ENCODE measurements at places on chromosomes 13 and 19. TPM values are rescaled to one million over a fixed set of nuclear protein-coding genes. Genes with fewer than 3 reads are reported as not detected.

Gene CALM3
- polyA plus RNA-seq, result 115 TPM

Gene ZNF99
- 0.01 TPM for polyA plus RNA-seq

Gene ARHGAP45
- polyA plus RNA-seq, result 22.3 TPM

Gene KLK8
- 6.6 TPM for polyA plus RNA-seq

Gene RDH13
- 9.6 TPM for polyA plus RNA-seq

Gene RAB20
- 31.2 TPM for polyA plus RNA-seq

Gene SERTAD1
- polyA plus RNA-seq, result 65.3 TPM

Gene MRPS31
- 11.3 TPM for polyA plus RNA-seq

Gene FOSB
- polyA plus RNA-seq, result 11.9 TPM

Gene PRPF31
- polyA plus RNA-seq, result 21.0 TPM

Gene MCEMP1
- 36.0 TPM for polyA plus RNA-seq

Gene PLPP2
- polyA plus RNA-seq, result 7.8 TPM

Gene GARIN5A
- polyA plus RNA-seq, result 2.7 TPM

Gene CLDN10
- 0.56 TPM for polyA plus RNA-seq

Gene CNFN
- polyA plus RNA-seq, result 2.8 TPM

Gene AXL
- 24.0 TPM for polyA plus RNA-seq

Gene RXFP2
- not detected for polyA plus RNA-seq

Gene ZNF57
- 1.3 TPM for polyA plus RNA-seq

Gene OR4F17
- polyA plus RNA-seq, result not detected

Gene UQCRFS1
- polyA plus RNA-seq, result 30.1 TPM

Gene B3GNT3
- 0.55 TPM for polyA plus RNA-seq

Gene S1PR5
- not detected for polyA plus RNA-seq

Gene TRIM28
- polyA plus RNA-seq, result 156 TPM

Gene KLK14
- polyA plus RNA-seq, result not detected

Gene KLC3
- polyA plus RNA-seq, result 0.18 TPM

Gene TEX26
- polyA plus RNA-seq, result not detected

Gene CD209
- 12.8 TPM for polyA plus RNA-seq

Gene NLRP5
- not detected for polyA plus RNA-seq

Gene PDE4A
- polyA plus RNA-seq, result 10.6 TPM

Gene NOTCH3
- polyA plus RNA-seq, result 35.4 TPM

Gene ZSCAN4
- polyA plus RNA-seq, result 0.04 TPM

Gene ZNF285
- 0.67 TPM for polyA plus RNA-seq

Gene PLIN5
- polyA plus RNA-seq, result 38.2 TPM

Gene CYP2S1
- polyA plus RNA-seq, result 0.30 TPM

Gene LHB
- polyA plus RNA-seq, result 0.36 TPM

Gene DNAAF3
- not detected for polyA plus RNA-seq

Gene TDRD3
- polyA plus RNA-seq, result 12.8 TPM

Gene CALR3
- polyA plus RNA-seq, result not detected

Gene PCSK4
- polyA plus RNA-seq, result 2.4 TPM

Gene TMEM221
- 0.34 TPM for polyA plus RNA-seq

Gene MED16
- 41.4 TPM for polyA plus RNA-seq

Gene TPTE2
- not detected for polyA plus RNA-seq

Gene FFAR2
- polyA plus RNA-seq, result 4.0 TPM

Gene OR10H1
- polyA plus RNA-seq, result not detected

Gene OR7D2
- polyA plus RNA-seq, result 0.03 TPM

Gene ATP13A1
- polyA plus RNA-seq, result 14.5 TPM

Gene SPC24
- 0.17 TPM for polyA plus RNA-seq

Gene ZNF665
- polyA plus RNA-seq, result 2.5 TPM

Gene TNFRSF19
- polyA plus RNA-seq, result 0.73 TPM

Gene EPSTI1
- 3.7 TPM for polyA plus RNA-seq

Gene PRR36
- polyA plus RNA-seq, result not detected

Gene MEIOSIN
- 0.01 TPM for polyA plus RNA-seq

Gene PPM1N
- polyA plus RNA-seq, result 3.7 TPM

Gene FCER2
- polyA plus RNA-seq, result 0.38 TPM

Measured in adipose tissue (tissue), 3 donors.